ENCODE measurements at places on chromosomes 5 and 9.

GRCh38 chr9:135422341-135422944, 57.1 kb upstream of the PPP1R26 start:
- DNase-seq = peak; percentile 16

DNA sequence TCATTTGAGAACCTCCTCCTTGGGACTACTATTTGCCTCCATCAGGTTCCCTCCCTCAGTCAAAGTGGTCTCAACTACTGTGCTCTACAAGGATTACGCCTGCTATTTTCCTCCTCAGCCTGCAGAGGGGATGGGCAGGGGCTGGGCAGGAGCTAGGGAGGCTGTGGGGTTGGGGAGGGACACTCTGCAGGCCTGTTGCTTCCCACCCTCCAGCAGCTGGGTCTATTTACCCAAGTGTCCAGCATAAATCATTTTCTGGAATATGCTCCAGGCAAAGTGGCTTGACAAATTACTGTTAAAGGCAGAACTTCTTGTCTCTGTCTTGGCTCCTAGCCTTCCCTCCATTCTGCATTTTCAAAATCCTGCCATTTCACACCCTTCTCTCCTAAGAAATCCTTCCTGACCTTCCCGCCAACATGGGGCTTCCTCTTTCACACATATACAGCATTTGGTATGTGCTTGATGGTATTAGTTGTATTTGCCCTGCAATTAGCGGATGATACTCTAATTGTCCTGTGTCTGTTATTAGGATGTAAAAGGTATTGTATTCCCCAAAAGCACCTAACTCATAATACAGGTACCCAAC, 106.7 kb downstream of the EFNA5 start:
- DNase-seq = no peak

GRCh38 chr5:138975098-138975847, 100.1 kb upstream of the LRRTM2 start:
- peak; percentile 70 for DNase-seq

DNA sequence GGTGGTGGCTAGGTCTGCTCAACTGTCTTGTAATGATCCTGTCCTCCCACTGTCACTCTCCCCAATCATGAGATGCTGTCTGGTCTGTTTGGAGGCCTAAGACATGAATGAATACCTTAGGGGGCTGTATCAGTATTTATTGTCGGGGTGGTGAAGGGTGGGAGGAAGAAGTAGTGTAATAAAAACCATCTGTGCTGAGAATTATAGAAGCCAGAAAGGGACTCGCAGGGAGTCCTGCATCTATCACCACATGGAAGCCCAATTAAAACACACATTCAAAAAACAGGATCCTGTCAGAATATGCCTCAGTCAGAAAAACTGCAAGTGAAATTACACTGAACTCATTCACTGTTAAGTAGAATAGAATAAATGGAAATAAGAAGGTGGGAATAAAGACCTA, 1134.3 kb upstream of the C9orf72 start:
- DNase-seq = no peak

GRCh38 chr5:175867587-175868347, 3.6 kb upstream of the CPLX2 start:
- no peak for DNase-seq

DNA sequence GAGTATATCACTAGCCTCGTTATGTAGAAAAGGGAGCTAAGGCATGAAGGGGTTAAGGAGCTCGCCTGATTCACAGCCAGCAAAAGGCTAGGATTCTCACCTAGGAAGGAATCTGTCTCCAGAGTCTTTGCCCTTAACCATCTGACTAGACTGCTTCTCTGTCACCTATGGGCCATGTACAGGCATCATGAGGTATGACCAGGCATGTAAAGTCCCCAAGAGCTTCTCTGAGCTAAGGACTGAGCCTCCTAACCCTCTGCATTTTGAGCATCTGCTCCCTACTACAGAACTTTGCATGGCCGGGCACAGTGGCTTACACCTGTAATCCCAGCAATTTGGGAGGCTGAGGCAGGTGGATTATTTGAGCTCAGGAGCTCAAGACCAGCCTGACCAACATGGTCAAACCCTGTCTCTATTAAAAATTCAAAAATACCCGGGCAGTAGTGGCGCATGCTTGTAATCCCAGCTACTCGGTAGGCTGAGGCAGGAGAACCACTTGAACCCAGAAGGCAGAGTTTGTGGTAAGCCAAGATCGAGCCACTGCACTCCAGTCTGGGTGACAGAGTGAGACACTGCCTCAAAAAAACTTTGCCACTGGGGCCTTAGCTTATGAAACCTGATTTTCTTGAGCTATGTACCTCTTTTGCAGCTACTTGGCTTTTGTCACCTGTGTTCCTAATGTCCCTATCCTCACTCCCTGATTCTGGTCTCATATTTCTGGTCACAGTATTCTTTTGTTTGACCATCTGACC, 33.2 kb upstream of the IL7R start:
- DNase-seq = no peak

GRCh38 chr5:154249826-154250225, 59.3 kb downstream of the GALNT10 start:
- no peak for DNase-seq

DNA sequence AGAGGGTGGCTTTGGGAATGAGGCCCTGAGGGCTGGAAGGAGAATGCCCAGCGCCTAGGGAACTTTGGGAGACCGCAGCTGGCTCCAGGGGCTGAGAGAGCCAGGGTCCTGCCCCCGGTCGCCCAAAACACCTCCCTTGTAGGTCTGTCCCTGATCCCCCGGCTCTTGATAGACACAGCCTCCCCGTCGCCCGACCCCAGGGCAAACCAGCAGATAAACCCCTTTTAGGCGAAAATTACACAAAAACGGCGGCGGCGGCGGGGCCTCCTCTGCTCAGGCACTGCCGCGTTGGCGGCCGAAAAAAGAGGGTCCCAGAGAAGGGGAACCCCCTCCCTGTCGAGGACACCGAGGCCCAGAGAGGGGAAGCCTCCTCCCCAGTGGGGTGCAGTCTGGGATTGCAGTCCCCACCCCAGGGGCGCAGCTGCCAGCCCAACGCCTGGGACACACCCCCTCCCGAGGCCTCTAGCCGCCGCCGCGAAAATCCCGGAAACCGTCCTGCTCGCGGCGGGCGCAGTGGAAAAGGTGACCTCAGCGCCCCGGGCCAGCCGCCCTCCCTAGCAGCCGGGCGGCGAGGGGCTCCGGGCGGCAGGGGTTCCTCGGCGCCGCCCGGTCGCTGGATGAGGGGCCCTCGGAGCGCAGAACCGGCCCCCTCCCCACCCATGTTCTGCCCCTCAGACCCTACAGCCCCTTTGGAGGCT, 3.1 kb upstream of the BARX1 start:
- no peak for DNase-seq

- no peak for DNase-seq
Observed at GRCh38 chr5:147321569-147321968, 86.7 kb downstream of the STK32A start.

DNA sequence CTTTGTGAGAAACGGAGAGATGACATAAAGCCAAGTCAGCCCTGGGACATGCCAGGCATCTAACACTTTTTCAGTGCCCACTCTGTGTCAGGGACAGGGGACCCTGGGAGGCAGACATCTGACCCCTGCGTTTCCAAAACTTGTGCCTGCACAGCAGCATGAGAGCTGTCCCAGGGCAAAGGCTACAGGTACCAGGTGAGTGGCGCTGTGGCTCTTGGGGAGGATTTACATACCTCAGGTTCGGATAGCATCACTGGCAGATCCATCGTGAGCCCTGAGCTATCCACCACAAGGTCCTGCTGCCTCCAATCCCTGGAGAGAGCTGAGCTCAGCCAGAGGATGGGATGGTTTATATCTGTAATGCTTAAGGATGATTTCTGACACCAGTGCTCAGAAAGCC, 52.4 kb downstream of the FSTL4 start:
- no peak for DNase-seq

DNA sequence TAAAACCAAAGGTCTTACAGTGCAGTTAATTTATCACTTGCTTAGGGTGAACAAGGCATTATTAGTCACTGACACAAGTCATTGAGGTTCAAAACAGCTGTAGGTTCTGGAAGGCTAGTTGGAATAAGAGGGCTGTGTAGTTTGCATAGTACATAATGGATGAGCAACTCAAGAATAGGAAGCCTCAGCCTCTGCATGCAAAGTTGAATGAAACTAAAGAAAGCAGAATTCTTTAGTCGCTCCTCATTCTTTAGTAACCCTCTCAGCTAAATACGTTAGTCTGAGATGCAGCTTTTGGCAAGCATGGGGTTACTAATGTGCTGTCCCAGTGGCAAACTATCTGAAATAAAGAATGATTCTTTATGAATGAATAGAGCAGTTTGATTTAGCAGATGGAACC, 74.2 kb downstream of the ADGRV1 start:
- no peak for DNase-seq

DNA sequence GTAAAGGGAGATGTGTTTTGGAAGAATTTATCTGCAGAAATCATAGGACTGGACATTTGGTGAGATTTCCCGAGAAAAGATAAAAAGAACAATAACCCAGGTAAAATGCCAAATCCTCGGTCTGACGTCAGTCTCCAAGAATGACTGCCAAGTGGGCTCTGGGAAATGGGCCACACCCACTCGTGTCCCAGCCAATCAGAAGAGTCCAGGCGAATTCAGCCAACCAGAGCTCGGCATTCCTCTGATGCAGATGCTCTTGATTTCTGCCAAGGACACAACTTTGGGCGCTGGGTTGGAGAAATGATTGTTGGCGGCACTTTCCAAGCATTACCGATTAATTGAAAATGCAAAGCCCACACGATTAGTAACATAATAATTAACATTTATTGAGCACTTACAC, 73.3 kb downstream of the FGF18 start:
- DNase-seq = no peak

DNA sequence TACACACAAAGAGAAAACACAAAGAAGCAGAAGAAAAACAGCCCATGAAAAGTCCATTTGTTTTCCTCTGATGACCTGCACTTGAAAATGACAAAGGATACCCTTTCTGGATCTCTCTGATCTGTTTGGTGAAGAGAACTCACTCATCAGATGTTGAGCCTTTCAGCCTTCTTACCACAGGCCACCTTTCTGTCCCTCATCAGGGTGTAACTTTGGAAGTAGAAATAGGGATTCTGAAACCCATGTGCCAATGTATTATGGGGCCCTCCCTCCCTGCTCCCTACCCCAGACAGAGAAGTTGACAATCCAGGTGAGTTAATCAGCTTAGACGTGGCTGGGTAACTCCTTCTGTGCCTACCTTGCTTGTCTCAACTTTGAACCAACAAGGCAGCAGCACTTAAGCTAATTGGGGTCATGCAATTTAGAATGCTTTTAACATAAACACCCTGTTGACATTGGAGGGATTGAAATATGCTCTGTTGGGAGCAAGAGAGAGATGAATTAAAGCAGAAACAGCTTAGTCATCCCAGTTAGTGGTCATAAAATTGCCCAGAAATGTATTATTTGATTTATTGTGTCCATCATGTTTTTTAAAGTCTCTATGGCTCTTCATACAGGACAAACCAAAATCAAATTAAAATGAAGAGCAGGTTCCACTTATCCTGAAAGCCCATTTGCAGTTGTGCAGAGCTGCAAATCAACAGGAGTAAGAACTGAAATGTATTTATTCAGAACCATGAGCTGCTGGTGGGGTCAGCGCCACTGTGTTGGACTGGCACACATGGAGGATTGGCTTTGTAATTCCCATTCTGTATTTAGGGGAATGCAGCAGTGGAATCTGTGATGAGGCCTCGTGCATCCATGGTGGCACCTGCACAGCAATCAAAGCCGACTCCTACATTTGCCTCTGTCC, 132.0 kb downstream of the LIFR start:
- no peak for DNase-seq

- no peak for DNase-seq
Observed at GRCh38 chr5:139575313-139575646, 14.1 kb downstream of the UBE2D2 start.

DNA sequence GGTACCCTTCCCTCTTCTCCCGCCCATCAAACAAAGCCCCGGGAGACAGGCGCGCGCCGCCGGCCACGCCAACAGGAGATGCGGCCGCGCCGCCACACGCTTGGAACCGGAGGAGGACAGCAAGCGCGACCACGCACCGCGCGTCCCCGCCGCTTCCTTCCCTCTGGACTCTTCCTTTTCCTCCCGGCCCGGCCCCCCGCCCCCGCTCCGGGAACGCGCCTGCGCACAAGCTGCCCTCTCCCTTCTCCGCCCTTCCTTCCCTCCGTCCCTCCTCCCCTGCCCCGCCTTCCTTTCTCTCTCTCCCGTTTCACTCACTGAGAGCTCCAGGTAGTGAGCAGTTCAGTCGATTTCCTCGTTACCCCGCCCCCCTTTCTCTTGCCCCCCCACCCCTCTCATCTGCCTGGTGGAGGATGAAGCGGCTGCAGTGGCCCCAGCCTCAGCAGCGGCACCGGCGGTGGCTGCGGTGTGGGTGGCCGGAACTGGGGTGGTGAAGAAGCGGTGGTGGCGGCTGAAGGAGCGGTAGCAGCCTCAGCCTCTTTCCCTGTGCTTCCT, at the start of gene RASA1:
Gene RASA1 (plus strand): TSS at position 310 of the 552 bp plus-strand sequence. CDS start 569 bp downstream, outside the sequence.
- DNase-seq = peak; percentile 94

- no peak for DNase-seq
Observed at GRCh38 chr5:132479111-132479951, 11.2 kb downstream of the IRF1 start.

DNA sequence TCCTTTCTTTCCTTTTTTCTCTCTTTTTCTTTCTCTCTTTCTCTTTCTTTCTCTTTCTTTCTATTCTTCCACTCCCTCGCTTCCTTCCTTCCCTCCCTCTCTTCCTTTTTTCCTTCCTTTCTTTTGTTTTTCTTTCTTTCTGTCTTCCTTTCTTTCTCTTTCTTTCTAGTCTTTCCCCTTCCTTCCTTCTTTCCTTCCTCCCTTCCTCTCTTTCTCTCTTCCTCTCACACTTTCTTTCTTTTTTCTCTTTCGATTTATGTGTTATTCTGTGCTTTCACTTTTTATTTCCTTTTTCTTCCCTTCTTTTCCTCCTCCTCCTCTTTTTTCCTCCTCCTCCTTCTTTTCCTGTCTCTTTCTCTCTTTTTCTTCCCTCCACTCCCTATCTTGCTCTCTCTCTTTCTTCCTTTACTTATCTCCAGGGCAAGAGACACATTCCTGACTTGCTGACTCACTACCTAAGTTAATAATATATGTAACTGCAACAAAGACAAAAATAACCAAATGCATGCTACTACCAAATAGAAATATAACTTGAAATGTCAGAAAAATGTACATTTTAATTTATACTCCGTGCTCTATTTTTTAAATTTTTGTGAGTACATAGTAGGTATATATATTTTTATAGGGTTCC, 445.5 kb downstream of the GABRG2 start:
- no peak for DNase-seq

DNA sequence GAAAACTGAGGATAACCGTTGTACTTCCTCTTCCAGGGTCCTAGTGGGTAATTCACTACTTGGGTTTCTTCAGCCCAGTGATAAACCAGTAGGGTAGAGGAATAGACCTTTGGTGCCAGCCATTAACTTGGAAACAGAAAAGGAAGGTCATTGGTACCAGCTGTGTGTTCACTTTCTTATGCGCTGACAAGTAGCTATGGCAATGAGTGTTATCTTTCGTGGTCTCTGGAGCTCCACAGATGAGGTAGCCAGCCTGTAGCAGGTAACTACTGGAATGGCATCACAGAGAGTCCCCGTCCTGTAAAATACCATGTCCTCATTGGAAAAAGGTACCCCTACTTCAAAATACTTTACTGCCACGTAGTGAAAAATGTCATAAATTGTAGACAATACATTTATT, 2.3 kb downstream of the UHRF2 start:
- no peak for DNase-seq
